ENCODE measurements at places on chromosomes 2 and 18.
A peak's percentile ranks its signal among the peaks of the same experiment; 100 is the strongest.

- no peak for DNase-seq
Observed at GRCh38 chr2:176579608-176580007, 310.4 kb downstream of the MTX2 start.

DNA sequence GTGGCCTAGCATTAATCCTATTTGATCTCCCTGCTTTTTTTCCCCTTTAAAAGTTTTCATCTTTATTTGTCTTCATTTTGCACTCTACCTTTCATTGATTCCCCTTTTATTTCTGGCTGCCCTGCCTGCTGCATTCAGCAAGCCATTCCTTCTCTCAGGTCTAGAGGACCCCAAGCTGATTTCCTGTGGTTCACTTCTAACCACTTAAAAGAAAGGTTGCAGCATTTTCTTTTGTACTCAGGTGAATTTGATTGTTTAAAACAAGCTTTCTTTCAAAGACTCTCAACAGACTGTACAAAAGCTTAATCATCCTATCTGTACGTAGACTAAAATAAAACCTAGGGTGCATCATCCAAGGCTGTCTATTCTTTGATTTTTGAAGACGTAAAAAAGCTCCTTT lies 160.3 kb downstream of the CSRNP3 start:
- DNase-seq, result no peak

GRCh38 chr2:71659868-71660518 lies 206.6 kb downstream of the DYSF start:
- DNase-seq, result no peak

GRCh38 chr2:47512581-47513083 lies 109.7 kb downstream of the MSH2 start:
- DNase-seq, result no peak

GRCh38 chr2:112821682-112822081 lies 14.9 kb downstream of the IL1B start:
- no peak for DNase-seq

DNA sequence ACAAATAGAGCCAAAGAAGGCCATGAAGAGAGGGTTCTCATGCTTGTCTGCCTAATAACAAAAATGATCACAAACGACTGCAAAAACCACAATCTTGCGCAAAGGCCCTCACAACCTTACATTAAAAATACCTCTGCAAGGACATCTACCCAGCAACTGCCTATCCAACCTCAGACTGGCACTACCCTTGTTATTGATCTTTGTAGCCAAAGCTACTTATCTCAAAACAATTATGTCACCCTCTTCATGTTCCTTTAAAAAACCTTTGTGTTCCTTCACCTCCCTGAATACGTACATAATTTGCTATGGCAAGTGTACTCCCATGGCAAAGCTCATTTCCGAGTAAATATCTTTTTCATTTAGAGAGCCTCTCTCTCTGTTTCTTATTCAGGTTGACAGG lies 44.1 kb downstream of the TMEM163 start:
- DNase-seq, result no peak

GRCh38 chr2:30422444-30423040 lies 24.5 kb upstream of the LCLAT1 start:
- DNase-seq, result peak; percentile 83

DNA sequence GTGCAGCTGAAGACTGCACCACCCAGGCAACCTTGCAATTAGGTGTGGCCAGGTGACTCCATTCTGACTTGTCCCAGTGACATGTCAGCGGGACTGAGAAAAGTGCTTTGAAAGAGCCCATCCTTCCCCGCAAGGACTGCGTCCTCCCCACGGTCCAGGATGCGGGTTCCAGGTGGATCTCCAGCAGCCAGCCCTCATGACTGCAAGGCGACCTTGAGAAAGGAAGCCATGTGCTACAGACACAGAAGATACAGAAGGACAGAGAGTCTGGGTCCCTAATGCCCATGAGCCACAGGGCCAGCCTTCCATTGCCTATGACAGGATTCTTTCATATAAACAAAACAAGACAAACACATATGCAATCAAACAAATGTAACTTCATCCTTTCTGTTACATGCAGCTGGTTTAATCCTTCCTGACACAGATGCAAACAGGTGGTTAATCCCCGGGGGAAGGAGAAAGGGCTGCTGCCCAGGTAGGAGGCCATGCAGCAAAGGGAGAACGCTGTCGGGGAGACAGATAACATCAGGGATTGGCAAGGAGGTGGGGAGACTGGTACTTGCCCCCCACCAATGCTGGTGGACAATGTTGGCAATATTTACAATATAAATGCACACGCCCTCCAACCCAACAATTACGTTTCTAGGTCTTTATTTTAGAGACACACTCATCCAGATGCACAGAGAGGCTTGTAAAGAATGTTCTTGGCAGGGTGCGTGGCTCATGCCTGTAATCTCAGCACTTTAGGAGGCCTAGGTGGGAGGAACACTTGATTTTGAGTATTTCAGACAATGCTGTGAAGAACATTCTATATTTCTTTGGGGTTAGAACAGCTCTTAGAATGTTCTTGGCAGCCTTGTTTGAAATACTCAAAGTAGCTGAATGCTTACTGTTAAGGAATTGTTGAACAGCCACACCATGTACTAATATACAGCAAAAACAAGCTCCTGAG lies 64.8 kb downstream of the NCAPH start:
- no peak for DNase-seq

DNA sequence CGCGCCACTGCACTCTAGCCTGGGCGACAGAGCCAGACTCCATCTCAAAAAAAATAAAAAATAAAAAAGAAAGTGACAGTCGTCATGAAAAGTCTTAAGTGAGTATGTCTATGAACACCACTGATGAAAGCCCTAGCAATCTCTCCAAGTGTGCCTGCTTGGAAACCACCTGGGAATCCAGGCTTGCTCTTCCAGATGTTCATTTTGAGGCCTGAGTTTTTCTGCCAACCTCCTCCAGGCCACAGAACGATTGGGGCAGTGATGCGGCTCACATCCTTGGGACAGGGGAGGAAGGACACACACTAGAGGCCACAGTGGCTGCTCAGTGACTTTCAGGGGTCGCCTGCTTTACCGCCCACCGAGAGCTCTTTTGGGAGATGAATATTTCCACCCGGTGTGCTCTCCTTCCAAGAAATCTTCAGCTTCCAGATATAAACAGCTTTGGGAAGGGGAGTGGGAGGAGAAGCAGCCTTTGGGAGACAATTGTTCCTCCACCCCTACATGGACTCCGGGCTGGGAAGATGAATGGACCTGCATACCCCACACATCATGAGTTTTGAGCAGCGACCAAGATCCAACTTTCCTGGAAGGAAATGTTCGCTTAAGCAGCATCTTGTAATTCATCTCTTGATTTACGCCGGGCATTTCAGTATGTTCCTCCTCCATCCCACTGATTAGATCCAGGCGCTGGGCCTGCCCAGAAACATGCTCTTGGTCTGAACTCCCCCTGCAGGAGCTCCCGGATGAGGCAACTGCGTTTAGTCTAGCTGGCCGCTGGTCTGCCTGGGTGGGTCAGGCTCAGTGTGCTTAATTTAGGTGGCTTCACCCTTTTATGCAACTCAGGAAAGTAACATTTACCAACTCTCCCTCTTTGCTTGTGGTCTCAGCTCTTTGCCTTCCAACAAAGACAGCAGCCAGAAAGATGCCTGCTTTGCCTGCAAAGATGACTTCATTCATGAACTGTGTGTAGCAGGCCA lies 6.2 kb upstream of the ARMC9 start:
- DNase-seq, result no peak

- DNase-seq, result no peak
Observed at GRCh38 chr2:20439503-20439902, 7.4 kb upstream of the RHOB start.

DNA sequence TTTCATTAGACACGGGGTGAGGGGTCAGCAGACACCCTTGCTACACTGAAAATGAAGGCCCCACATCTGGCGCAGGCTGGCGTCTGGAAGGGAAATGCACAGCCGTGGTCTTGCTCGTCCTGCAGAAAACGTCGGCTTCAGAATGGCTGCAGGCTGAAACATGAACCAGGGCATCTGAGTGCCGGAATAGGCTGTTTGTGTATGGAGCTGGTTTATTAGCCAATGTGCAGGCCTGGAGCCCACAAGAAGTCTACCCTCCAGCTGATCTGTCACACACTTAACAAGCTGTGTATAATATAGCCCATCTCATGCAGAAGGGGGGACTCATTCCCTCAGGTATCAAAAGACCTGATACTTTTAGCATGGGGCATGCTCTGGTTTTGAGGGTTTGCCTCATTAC lies 153.4 kb upstream of the SOX11 start:
- DNase-seq, result no peak

DNA sequence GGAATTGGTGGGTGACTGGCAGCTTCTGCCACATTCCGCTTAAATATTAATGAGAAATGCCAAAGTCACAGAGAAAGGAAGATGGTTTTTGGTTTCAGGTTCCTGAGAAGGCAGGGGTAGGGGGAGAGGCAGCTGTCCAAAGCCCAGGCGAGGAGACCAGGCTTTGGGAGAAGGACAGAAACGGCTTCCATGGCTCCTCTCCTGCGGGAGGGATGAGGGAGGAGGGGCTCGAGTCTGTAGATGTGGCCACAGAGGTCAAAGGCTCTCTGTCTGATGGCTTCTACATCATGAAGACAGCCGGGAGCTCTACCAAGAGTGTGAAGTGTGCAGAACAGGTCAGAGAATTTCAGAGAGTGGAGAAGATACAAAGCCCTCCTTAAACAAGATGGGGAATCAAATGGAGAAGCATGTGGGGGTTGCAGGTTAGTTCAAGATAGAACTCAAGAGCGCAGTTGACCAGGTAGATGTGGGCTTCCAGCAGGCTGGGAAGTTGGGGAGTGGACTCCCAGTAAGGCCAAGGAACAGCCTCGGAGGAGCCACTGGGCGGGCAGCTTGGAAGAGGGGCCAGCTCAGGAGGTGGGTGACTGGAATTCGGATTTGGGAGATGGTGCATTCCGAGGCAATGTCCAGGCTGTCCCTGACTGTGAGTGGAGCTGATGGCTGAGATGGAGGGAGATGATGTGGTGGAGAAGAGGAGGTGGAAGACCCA lies 23.8 kb upstream of the HPCAL1 start:
- no peak for DNase-seq

- DNase-seq, result no peak
Observed at GRCh38 chr2:128282246-128282975, 36.3 kb downstream of the HS6ST1 start.

Measured in activated T-cell treated with anti-CD3 and anti-CD28 coated beads for 4 hours (primary cell).